Astrocyte (in vitro differentiated cells and primary cell): ENCODE measurements at places on chromosomes 16 and 17.
A peak's percentile ranks its signal among the peaks of the same experiment; 100 is the strongest.

DNA sequence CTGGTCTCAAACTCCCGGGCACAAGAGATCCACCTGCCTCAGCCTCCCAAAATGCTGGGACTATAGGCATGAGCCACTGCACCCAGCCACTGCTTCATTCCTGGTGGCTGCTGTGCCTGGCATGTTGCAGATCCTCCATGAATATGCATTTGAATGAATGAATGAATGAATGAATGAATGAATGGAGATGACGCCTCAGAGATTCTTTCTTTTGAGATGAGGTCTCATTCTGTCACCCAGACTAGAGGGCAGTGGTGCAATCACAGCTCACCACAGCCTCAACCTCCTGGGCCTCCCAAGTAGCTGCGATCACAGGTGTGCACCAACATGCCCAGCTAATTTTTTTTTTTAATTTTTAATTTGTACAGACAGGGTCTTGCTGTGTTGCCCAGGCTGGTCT, 5.2 kb downstream of the SPN start:
- no peak overlapping the region for H3K27ac ChIP-seq
- H3K36me3 ChIP-seq, result no peaks in the 10 kb centered on the region
- no peak for DNase-seq
- H3K4me1 ChIP-seq, result no peaks in the 10 kb centered on the region

DNA sequence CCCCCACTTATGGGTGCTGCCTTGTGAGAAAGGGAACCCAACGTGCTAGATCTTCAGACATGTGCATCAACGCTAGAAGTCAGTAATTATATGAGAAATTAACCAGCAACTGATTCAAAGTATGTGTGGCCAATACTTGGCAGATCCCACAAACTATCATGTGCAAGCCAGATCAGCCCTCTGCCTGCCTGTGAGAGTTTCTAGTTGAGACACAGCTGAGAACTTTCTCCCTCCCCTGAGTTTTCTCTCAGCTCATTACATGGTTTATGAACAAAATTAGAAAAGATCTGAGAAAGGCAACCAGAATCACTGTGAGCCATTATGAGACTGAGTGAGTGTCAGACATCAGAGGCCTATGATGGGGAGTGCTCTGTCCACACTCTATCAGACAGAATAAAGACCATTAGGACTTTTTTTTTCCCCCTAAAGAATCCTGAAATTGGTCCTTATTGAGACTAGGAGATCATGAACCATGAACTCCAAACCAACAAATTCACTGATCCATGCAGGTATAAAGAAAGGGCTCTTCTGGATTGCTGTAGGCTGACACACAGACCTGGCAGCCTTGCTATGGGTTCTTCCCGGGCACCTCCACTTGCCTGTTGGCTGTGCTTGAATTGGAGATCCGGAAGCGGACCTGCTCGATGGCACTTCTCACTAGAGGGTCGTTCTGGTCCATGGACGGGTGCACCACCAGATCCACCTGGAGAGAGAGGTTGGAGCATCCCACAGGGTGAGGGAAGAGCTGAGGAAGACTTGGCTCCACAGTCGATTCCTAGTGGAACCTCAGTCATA, 51.5 kb downstream of the GTF3C1 start:
- H3K27me3 ChIP-seq, result no peaks in the 10 kb centered on the region
- H3K27ac ChIP-seq, result no peak overlapping the region
- peaks cover 18% of the 10 kb centered on the region for H3K4me1 ChIP-seq
- no peak for DNase-seq
- H3K36me3 ChIP-seq, result peaks cover 56% of the 10 kb centered on the region
- H3K4me3 ChIP-seq, result no peak overlapping the region

DNA sequence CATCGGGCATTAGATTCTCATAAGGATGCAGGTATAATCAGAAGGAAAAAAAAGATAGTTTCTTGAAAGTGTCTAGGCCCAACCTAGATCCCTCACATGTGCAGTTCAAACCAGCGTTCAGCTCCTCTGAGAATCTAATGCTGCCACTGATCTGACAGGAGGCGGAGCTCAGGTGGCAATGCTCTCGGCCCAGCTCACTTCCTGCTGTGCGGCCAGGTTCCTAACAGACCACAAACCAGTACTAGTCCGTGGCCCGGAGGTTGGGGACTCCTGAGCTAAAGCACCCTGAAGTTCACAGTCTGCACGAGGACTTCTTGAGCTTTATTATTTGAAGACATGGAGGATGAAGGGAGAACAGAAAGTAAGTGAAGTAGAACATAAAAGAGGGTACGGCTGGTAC, 16.8 kb downstream of the SMCR8 start:
- H3K4me1 ChIP-seq, result no peaks in the 10 kb centered on the region
- no peak for DNase-seq
- H3K4me3 ChIP-seq, result no peak overlapping the region
- H3K27me3 ChIP-seq, result no peaks in the 10 kb centered on the region
- H3K27ac ChIP-seq, result no peak overlapping the region

DNA sequence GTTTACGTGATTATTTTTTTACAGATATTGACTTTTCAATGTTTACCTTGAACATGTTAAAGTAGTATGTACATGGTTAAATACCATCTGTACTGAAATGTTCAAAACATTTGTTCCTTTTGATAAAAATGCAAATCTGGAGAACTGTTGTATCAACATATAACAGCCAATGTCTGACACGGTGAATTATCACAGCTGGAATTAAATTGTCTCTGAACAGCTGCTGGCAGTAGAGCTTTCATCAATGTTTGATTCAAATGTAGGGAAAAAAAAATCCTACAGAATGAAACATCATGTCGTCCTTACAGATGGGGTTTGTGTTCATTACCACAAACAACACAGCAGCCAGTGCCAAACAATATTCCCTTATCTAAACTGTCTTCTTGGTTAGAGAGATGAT, 79.9 kb downstream of the TOX3 start:
- H3K27me3 ChIP-seq, result no peaks in the 10 kb centered on the region
- H3K4me3 ChIP-seq, result no peak overlapping the region
- no peak for DNase-seq
- no peak overlapping the region for H3K27ac ChIP-seq
- no peaks in the 10 kb centered on the region for H3K36me3 ChIP-seq

DNA sequence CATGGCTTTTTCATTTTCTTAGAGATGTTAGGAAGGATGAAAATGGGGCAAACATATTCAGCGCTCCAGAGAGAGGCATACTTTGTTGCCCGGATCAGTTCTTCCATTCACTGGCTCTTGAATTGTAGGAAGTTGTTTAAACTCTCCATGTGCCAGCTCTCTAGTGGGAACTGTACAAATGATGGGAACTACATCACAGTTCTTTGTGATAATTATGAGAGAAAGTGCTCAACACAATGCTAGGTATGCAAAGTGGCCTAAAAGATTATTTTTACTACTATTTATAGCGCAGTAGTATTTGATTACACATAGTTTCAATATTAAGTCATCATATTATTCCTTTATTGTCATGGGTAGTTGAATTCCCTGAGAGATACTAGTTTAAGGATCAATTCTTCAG, 268.5 kb downstream of the RBFOX1 start:
- no peak for DNase-seq
- H3K4me3 ChIP-seq, result no peak overlapping the region
- H3K27ac ChIP-seq, result no peak overlapping the region

- H3K36me3 ChIP-seq, result no peaks in the 10 kb centered on the region
- H3K27ac ChIP-seq, result peak overlapping the region; percentile 87
- no peak overlapping the region for H3K4me3 ChIP-seq
- peak; percentile 91 for DNase-seq
Observed at GRCh38 chr16:11078812-11079459, 134.6 kb downstream of the CLEC16A start.

- H3K27ac ChIP-seq, result no peak overlapping the region
- no peaks in the 10 kb centered on the region for H3K36me3 ChIP-seq
- no peak overlapping the region for H3K4me3 ChIP-seq
Observed at GRCh38 chr16:49497466-49497865, 123.9 kb downstream of the C16orf78 start.

GRCh38 chr17:74545843-74546230, at the start of gene CD300C:
Gene CD300C (minus strand): TSS chr17:74546115. CDS start chr17:74545782, 333 bp downstream.
- peak; percentile 5 for DNase-seq
- H3K27ac ChIP-seq, result no peak within 1 kb of the TSS
- H3K36me3 ChIP-seq, result no peaks in the 10 kb centered on the region
- no peaks in the 10 kb centered on the region for H3K4me1 ChIP-seq
- no peaks in the 10 kb centered on the region for H3K27me3 ChIP-seq

DNA sequence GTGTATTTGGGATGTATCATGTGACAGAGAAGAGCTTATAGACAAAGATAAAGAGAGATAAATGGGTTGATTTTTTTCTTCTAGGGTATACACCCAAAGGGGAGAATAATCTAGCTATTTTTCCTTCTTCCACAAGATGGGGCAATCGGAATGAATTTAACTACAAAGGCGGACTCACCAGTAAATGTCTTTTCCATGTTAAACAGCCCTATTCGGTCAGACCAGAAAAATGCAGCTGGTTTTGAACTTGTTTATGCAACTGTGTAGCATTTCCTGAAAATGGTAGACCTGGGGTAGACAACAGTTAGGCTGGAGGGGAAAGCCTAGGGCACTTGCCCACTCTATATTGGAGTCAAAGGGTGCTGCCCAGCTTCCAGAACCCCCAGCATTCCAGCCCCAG, 477.1 kb downstream of the TOX3 start:
- no peaks in the 10 kb centered on the region for H3K4me1 ChIP-seq
- DNase-seq, result peak; percentile 14
- H3K27ac ChIP-seq, result no peak overlapping the region

DNA sequence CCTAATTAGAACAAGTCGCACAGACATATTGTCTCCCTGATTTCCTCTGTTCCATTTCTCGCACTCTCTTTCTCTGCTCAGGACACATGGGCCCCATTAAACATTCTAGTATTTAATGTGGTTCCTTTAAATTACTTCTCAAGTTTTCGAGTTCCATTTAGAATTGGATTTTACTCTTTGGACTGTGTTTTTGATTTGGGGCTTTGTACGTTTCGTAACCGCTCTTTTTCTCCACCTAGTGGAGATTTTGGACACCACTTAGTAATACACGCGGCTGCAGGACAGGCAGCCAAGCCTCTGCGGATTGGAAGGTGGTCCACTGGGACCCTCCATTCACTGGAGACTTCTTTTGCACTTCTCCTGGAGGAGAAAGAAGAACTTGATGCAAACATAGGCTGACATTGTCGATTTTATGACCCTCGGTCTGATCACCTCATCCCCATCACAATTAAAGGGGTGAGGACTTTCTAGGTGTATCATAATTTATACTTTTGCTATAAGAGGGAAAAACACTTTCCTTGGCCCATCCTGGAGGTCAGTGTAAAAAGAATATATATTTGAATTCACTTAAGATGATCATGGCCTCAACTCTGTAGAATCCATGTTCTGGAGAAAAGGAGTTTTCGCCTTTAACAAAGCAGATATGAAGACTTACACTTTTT, 85.7 kb downstream of the NOG start:
- peaks cover 37% of the 10 kb centered on the region for H3K4me1 ChIP-seq
- peak overlapping the region; percentile 42 for H3K4me3 ChIP-seq
- H3K27ac ChIP-seq, result no peak overlapping the region
- peaks cover 35% of the 10 kb centered on the region for H3K27me3 ChIP-seq
- no peaks in the 10 kb centered on the region for H3K36me3 ChIP-seq

GRCh38 chr16:28280881-28281836, 11.2 kb upstream of the SBK1 start:
- H3K27ac ChIP-seq, result no peak overlapping the region
- H3K36me3 ChIP-seq, result no peaks in the 10 kb centered on the region
- no peak overlapping the region for H3K4me3 ChIP-seq
- DNase-seq, result no peak
- no peaks in the 10 kb centered on the region for H3K4me1 ChIP-seq
- H3K27me3 ChIP-seq, result peaks cover 3% of the 10 kb centered on the region
